ENCODE measurements at places on chromosomes 12 and 14. TPM values are rescaled to one million over a fixed set of nuclear protein-coding genes. Genes with fewer than 3 reads are reported as not detected.

The CCDC196 gene
- total RNA-seq = not detected

The KNTC1 gene
- 3.5 TPM for total RNA-seq

The GPR135 gene
- total RNA-seq = 2.0 TPM

The ANKS1B gene
- 2.5 TPM for total RNA-seq

The LMNTD1 gene
- not detected for total RNA-seq

The GALNT16 gene
- total RNA-seq = 101 TPM

The IL22 gene
- not detected for total RNA-seq

The CRACR2A gene
- 2.5 TPM for total RNA-seq

The GPR65 gene
- total RNA-seq = 0.42 TPM

The GYS2 gene
- not detected for total RNA-seq

The NANOG gene
- total RNA-seq = not detected

The CLEC2B gene
- total RNA-seq = 3.7 TPM

The B3GNT4 gene
- not detected for total RNA-seq

The SMCO2 gene
- total RNA-seq = not detected

The NID2 gene
- total RNA-seq = 41.3 TPM

The ALX1 gene
- not detected for total RNA-seq

The CELA1 gene
- total RNA-seq = not detected
